Urothelium cell line (cell line): ENCODE measurements at places on chromosomes 1 and 21.

DNA sequence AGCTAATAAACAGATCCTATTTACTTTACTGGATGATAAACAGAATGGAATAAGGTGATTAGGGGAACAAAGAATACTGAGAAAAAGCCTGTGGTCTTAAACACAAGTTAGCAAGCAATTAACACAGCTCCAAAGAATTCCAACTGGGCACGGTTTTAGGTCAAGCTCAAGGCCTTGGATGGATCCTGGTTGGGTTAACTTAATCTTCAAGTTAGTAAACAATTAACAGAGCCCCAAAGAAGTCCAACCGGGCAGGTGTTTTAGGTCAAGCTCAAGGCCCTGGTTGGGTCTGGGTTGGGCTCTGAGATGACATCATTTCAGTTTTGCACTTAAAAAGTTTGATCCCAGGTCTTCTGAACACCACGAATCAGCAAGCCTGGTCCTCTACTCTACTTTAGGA is 1086.3 kb upstream of the TMPRSS15 start:
- no peak for DNase-seq

DNA sequence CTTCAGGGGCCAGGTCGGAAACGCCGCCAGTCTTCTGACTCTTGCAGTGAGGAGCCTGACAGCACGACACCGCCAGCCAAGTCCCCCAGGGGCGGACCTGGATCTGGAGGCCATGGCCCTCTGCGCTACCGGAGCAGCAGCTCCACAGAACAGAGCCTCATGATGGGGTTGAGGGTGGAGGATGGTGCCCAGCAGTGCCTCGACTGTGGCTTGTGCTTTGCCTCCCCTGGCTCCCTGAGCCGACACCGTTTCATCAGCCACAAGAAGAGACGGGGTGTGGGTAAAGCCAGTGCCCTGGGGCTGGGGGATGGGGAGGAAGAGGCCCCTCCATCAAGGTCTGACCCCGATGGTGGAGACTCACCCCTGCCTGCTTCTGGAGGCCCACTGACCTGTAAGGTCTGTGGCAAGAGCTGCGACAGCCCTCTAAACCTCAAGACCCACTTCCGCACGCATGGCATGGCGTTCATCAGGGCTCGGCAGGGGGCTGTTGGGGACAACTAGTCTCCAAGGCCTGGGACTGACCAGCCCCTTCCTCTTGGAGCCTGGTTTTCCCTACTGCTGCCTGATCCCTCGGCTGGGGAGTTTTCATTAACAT is 8.7 kb downstream of the ZNF687 start:
- DNase-seq = no peak

DNA sequence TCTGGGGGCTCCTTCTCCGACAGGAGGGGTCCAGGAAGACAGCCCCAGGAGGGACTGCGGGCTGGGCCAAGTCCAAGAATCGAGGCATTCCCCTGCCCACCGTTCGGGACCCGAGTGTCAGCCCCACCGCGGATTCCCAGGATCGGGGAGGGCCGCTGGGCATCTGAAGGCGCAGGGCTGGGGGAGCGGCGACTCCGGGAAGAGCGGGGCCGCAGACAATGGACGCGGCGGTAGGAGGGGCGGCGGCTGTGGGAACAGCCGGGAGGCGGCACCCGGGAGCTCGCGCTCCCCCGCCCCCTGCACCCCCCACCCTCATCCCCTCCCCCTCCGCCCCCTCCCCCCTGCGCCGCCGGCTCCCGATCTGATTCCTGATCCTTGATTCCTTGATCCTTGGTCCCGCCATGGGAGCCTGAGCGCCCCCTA is at the start of gene VANGL2:
Gene VANGL2 (plus strand): TSS at position 342 of the 423 bp plus-strand sequence. CDS start 15,274 bp downstream, outside the sequence.
- DNase-seq = peak; percentile 92

GRCh38 chr1:47594627-47595026 is 156.8 kb downstream of the FOXD2 start:
- no peak for DNase-seq

DNA sequence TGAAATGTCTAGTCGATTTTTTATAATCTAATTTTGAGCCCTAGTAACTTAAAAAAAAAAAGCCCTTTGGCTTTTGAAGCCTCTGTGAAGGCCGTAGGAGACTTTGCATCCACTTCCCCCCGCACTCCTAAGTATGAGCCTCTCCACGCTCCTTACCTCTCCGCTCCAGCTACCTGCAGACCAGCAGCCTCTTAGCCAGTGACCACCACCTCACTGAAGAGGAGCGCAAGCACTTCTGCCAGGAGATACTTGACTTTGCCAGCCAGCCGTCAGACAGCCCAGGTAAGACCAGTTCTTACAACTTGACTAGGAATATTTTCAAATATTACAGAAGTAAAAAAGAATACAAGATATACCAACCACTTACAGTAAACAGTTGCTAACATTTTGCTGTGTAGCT is 27.4 kb upstream of the PWP2 start:
- DNase-seq = no peak

- no peak for DNase-seq
Observed at GRCh38 chr1:205328476-205328875, 6.9 kb upstream of the NUAK2 start.
